ENCODE measurements at places on chromosomes 16 and 17.

GRCh38 chr17:67374329-67375053 lies 2.6 kb upstream of the PITPNC1 start:
- peak; percentile 63 for ATAC-seq

DNA sequence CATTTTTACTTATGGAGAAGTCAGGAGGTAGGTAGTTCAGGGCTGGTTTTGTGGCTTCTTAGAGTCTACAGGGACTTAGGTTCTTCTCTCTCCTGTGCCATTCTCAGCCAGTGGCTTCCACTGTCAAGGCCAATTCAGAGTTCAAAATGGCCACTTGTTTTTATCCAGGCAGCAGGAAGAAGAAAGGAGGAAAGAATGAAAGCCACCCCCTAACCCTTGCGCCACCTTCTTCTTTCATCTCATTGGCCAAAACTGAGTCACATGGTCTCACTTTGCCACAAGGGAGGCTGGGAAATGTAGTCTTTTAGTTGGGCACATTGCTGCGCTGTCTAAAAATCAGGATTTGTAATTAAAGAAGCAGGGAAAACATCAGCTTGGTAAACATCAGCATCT lies 60.8 kb upstream of the MED9 start:
- ATAC-seq: peak; percentile 82

DNA sequence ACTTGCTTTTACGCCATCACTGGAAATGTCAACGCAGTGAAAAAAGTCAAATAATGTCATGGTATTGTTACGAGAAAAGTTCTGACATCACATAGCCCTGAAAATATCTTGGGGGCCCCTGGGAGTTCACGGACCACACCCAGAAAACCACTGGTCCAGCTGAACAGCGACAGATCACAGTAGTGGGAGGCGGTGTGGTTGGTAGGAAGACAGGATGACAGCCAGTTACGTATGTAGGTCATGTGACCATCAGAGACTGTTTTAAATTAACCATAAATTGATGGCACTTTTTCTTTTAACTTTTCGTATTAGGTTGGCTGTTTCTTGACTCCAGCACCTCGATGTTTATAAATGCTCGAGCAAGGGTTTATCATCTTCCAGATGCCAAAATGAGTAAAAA lies 11.9 kb downstream of the ERCC4 start:
- ATAC-seq: no peak

GRCh38 chr16:19595043-19595767 lies 39.7 kb downstream of the VPS35L start:
- ATAC-seq: peak; percentile 99

GRCh38 chr17:30580916-30581315 lies 103.7 kb downstream of the GOSR1 start:
- ATAC-seq: no peak

DNA sequence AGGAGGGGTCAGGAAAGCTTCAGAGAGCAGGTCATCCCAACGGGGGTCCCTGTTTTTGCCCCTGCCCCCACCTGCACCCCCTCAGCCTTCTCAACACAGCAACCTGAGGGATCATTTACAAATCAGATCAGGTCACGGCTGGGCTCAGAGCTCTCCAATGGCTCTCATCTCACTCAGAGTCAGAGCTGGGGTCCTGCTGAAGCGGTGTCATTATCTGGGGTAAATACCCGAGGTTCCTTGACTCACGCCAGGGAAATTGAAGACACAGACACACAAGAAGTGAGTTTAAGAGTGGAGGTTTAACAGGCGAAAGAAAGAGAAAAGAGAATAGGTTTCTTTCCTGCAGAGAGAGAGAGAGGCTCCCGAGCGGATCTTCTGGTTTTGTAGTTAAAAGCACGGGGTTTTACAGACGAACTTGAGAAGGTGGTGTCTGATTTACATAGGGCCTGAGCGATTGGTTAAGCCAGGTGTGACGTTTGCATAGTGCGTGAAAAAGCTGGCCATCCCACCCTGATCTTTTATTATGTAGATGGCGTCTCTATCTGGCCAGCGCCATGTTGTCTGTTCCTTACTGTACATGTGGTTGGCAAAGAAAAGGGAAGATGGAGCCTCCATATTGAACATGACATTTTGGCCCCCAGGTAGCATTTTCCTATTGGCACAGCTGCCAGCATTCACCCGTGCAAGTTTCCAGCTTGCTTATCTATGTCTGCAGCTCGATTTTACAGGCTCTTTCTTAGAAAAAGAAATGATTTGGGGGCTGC lies 51.4 kb downstream of the WSB1 start:
- ATAC-seq: no peak

DNA sequence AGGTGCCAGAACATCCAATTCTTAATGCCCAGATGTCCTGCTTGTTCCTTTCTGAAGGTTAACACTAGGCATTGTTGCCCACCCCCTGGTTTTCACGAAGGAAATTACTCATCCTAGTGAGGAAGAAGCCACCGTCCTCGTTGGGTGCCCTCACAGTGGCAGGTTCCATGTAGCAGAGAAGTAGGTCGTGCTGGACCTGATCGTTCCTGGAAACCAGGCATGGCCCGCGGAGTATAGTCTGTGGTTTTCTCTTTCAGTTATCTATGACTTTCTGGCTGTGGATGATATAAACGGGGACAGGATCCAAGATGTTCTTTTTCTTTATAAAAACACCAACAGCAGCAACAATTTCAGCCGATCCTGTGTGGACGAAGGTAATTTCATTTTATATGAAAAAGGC lies 16.5 kb downstream of the RGS11 start:
- ATAC-seq: no peak

GRCh38 chr17:5282642-5283217 lies 646 bp downstream of the RABEP1 start:
- ATAC-seq: peak; percentile 7

DNA sequence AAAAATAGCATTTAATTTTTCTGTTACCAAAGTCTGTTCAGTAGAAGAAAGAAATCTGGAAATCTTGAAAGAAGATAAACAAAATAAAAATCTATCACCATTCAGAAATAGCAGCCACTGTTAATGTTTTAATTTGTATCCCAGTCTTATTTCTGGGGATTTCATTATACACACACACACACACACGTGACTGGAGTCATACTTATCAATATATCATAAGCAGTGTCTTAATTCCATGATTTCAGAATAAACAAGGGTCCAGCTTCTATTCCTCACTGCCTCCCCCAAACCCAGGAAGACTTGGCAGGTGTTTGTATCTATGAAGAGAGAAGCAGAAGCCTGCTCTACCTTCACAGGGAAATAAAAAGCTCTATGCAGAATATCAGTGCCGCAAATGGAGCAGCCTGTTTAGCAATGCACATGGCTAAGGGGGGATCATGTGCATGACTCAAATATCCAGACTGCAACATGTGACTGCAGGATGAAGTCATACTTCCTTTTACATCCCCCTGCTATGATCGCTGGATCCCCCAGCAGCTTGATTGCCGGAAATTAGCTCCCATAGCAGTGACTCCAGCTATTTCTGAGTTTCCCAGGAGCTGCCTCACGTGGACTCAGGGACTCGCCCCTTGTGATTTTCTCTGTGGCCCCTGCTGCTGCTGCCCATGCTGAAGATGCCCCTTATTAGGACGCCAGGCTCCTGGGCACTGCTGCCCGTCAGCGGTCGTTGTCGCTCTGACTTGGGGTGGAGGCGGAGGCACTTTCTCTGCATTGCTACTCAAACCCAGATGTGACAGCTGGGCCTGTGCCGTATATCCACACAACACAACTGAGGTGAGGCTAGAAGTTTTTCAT lies 341.0 kb downstream of the CPPED1 start:
- ATAC-seq: peak; percentile 42

GRCh38 chr17:53818929-53819328 lies 3.8 kb upstream of the KIF2B start:
- no peak for ATAC-seq

DNA sequence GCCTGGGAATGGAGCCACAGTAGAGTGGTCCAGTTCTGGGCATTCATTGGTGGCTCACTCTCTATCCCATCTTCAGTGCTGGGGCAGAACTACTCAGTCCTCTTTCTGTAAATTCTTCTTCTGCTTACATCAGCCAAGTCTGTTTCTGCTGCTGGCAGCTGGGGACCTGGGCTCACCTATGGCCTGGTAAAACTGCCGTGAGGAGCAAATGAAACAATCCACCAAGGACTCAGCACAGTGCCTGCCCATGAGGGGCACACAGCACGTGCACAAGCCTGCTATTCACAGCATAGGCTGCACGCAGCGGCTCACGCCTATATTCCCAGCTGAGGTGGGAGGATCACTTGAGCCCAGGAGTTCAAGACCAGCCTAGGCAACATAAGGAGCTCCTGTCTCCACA lies 30.9 kb upstream of the SNN start:
- no peak for ATAC-seq

GRCh38 chr17:67707442-67707841 lies 10.3 kb upstream of the NOL11 start:
- no peak for ATAC-seq
